ENCODE measurements at places on chromosomes 7 and 10.

DNA sequence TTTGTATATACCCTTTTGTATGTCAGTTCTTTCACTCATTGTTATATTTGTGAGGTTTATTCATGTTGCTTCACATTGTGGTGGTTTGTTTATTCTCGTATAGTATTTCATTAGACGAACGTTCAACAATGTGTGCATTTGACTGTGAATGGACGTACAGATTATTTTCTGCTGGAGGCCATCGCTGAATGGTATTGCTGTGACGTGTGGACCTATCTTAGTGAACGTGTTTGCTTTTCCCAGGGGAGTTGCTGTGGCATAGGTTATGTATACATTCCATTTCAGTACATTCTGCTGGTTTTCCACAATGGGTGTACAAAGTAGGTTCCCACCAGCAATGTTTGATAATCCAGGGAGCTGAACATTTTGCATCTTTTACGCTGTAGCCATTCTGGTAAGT lies 31.1 kb upstream of the PLEKHS1 start:
- no peak for DNase-seq

GRCh38 chr7:129642871-129643549 lies 31.5 kb downstream of the NRF1 start:
- no peak for DNase-seq

GRCh38 chr10:4074545-4075407 lies 289.8 kb upstream of the KLF6 start:
- DNase-seq = no peak

DNA sequence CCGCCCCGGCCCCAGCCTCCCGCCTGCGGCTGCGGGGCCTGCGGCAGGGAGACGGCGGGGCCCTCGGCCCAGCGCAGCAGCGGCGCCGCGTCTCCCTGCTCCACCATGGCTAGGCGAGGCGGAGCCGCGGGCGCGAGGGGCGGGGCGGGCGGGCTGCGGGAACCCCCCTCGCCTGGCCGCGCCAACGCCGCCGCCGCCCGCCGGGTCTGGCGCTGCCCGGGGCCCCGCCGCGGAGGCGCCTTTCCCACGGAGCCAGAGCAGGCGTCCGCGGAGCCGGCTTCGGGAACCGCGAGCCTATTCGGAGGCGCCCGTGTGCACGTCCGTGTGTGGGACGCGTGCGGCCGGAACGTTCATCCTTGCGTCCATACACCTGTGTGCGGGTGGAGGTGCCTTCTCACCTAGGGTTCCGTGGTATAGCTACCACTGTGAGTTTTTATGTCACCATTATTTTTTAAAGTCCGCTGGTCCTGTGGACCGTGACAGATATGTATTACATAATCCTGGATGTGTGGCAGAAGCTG lies at the start of gene DENND11:
DENND11 (minus strand) TSS at position 120 of the 521 bp plus-strand sequence; CDS start at position 107, 13 bp downstream.
- DNase-seq = peak; percentile 49

GRCh38 chr10:117884093-117884492 lies 162.6 kb downstream of the RAB11FIP2 start:
- no peak for DNase-seq

- DNase-seq = peak; percentile 90
Observed at GRCh38 chr10:111297351-111297848, 220.6 kb downstream of the ADRA2A start.
